Activated CD4-positive, alpha-beta T cell treated with anti-CD3 and anti-CD28 coated beads for 48 hours (primary cell): ENCODE measurements at places on chromosomes 12 and 14.

- no peak for DNase-seq
Observed at GRCh38 chr12:54060975-54061778, 7.5 kb downstream of the HOXC4 start.

DNA sequence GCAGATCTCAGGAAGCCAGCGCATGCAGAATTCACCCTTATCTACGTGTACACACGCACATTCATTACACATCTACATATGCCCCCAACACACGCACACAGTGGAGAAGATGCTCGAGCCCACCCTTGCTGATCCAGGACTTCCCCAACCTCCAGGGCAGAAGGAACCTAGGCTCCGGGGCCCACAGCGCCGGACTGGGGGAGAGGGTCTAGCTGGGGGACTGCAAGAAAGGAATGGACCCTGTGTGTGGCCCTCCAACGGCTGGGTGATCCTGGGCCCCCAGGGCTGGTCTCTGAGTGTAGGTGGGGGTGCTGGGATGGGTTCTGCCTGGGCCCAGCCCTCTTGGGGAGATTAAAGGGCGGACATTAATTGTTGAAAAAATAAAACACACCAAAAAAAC is 128.1 kb upstream of the C14orf180 start:
- no peak for DNase-seq

GRCh38 chr14:46344327-46344937 is 307.1 kb downstream of the RPL10L start:
- no peak for DNase-seq

DNA sequence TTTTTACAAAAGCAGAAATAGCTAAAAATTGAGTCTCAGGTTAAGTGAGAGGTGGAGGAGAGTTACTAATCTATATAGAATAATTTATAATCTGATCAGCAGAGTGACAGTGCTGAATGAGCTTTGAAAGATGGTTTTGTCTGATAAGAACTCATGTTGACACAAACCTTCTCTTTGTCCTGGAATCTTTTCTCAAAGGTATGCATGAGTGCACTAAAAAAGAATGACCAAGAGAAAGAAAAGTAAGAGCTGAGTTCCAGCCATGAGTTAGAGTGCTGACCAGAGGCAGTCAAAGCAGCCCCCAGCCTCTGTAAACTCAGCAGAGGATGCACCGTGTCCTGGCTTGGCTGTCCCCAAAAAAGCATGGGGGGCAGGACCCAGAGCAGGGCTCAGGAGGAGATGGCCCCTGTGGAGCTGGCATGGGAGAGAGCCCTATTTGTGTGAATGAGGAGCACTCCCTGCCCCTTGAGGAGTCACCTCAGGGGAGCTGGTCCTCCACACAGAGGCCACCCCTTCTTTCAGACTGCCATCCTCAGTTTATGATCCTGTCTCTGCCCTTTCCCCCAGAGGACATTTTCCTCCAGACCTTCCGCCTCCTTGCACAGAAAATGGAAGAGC is 129.8 kb downstream of the SEC23A start:
- no peak for DNase-seq

DNA sequence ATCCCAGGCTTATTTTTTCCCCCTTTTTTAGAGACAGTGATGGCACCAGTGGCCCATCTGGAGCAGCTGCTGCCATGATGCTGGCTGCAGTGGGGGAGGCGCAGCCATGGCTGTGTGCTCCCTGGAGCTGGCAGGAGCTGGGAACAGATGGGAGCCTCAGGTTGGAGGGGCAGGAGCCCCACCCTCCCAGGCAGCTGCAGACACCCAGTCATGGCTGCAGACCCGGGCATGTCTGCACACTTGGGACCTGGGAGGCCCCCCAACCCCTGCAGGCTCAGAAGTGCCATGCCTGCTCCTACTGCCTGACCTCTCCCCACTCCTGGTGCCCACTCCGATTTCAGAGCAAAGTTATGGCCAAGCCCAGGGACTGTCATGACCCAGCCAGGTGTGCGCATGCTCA is 25.1 kb downstream of the CDKL1 start:
- DNase-seq = no peak

DNA sequence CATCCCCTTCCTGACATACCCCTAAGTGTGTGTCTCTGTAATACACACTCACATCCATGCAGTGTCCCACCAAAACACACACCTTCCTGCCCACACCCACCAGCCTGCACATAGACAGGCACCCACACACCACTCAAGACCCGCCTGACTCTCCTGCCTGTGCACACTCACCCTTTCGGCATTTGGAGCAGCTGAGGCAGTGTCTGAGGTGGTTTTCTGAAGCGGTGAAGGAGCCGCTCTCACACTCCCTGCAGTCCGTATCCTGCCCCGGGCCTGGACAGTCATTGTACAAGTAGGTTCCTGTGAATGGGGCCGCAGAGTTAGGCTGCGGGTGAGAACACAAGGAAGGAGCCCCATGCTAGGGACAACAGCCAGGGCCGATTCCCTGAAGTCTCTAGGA is 8.3 kb downstream of the TNFRSF1A start:
- DNase-seq = no peak

DNA sequence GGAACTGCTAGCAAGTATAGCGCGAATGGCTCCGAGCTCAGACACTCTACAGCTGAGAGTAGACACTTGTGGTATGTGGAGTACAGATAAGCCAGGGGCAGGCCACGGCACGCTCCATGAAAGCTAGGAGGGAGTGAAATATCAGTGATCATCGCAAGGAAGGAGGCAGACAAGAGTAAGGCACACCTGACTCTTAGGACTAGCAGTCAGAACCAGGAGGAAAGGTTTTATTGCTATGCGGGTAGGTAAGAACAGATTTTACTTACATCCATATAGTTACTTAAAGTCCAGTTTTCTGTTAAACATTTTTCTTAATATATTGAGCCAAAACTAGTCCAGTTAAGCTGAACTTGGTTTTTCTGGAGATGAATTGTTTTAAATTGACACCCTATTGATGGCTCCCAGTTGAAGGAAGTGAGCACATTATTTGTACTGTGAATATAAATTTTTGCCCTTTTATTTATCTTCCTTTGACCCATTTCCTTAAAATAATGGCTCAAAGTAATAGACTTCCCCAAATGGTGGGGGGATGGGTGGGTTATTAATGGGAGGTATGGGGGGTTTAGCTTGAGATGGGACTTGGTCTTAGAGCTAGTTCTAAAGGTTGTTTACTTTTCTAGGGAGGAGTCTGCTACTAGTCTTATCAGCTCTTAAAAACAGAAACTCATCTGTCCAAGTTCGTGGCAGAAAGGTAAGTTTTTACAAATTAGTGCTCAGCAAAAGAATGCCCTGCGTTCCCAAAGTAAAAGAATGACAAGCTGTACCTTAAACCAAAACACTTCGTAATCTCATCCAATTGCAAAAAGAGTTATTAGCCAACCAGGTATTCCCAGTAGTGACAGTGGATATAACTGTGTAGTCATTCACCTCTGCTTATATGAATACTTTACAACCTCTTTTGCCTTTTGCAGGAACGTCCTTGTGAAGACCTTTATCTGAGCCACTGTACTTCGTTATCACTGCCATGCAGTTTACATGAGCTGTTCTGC is 5.8 kb downstream of the HNRNPA1 start:
- DNase-seq = peak; percentile 32

DNA sequence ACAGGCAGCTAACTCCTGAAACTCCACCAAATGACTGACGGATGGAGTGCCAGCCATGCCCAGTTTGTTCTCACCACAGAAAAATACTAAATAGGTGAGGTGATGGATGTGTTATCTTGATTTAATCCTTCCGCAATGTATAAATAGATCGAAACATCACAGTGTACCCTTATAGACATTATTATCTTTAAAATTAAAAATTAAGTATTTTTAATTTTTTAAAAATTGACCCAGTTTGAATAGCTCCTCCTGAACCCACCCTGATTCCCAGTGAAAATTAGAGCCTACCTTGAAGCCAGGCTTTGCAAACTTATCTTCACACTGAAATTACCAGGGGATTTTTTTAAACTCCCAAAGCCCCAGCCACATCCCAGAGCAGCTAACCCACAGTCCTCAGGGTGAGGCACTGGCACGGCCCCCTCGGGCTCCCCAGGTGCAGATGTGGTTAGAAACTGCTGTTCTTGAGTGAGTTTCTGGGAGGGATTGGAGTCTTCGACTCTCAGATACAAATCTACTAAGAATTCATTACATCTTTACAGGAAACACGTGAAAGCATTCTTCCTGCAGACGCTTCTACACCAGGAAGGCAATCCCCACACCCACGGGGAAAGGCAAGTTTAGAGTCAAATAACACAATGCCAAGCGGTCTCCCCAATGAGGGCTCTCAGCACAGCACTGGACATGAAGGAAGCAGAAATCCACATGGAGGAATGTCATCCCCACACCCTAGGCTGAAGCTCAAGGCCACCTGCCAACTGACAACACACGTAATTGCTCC is 126.4 kb downstream of the RIMBP2 start:
- no peak for DNase-seq

GRCh38 chr12:77130193-77130592 is 64.8 kb upstream of the E2F7 start:
- no peak for DNase-seq

- DNase-seq = no peak
Observed at GRCh38 chr12:22310709-22311108, 23.8 kb downstream of the ST8SIA1 start.

GRCh38 chr12:109264943-109265650 is 44.0 kb downstream of the FOXN4 start:
- DNase-seq = no peak

- DNase-seq = no peak
Observed at GRCh38 chr12:29088611-29089219, 60.4 kb upstream of the FAR2 start.
